ENCODE measurements at places on chromosomes 12 and 14. TPM values are rescaled to one million over a fixed set of nuclear protein-coding genes. Genes with fewer than 3 reads are reported as not detected.

DNA sequence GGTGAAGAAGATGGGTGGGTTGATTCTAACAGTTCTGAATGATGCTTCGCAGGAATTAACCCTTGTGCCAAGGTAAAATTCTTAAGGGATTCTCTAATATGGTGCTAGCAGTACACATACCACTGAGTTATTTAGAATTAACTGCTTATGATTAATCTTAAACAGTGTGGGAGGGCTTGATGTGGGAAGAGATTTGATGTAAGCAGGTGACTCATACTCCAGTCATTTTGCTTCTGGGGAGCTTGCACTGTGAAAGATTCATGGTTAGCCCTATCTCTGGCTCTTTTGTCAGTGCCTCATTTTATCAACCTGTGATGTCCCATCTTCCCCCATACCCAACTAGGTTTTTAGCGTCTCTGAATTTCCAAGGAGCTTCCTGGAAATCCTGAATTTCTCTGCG lies 83.8 kb downstream of the NRXN3 start:
- no peaks in the 10 kb centered on the region for H3K36me3 ChIP-seq
- H3K27ac ChIP-seq = no peak overlapping the region
- H3K4me3 ChIP-seq = no peak overlapping the region
- no peak for DNase-seq

- DNase-seq = peak; percentile 60
- no peaks in the 10 kb centered on the region for H3K36me3 ChIP-seq
- H3K27me3 ChIP-seq = no peaks in the 10 kb centered on the region
- peak overlapping the region; percentile 85 for H3K27ac ChIP-seq
- peak overlapping the region; percentile 71 for H3K4me3 ChIP-seq
These were observed 1.9 kb downstream of the ATXN2 start for GRCh38 chr12:111596985-111597830.

DNA sequence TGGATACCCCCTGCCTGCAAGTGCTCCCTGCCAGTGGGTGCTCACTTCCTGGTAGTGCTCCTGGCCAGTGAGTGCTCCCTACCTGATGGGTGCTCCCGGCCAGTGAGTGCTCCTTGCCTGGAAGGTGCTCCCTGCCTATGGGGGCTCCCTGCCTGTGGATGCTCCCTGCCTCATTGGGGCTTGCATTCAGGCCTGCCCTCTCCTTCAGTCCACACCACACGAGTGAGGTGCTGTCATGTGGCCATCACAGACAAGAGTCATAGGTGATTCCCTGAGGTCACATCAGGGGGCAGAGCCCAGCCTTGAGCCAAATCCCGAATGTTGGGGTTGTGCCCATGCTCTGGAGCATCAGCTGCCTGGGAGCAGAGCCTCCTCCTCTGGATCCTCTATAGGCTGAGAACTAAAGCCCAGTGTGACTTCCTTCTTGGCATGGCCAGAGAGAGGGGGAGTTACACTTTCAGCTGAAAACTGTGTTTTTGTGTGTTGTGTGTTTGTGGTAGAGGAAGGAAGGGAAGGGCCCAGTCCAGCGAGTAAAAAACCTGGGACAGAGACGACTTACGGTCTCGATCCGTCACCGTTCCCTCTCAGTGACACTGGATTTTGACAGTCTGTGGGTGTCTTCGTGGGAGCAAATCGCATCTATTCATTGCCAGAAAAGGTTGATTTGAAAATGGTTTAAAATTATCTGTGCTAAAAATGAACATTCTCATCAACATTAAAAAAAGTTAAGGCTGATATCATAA lies 136.0 kb downstream of the ADGRD1 start:
- no peaks in the 10 kb centered on the region for H3K27me3 ChIP-seq
- H3K27ac ChIP-seq = no peak overlapping the region
- DNase-seq = no peak
- no peaks in the 10 kb centered on the region for H3K4me1 ChIP-seq
- H3K36me3 ChIP-seq = no peaks in the 10 kb centered on the region

- H3K27me3 ChIP-seq = no peaks in the 10 kb centered on the region
- peak overlapping the region; percentile 32 for H3K27ac ChIP-seq
- H3K4me1 ChIP-seq = peaks cover 46% of the 10 kb centered on the region
These were observed 7.7 kb downstream of the FAM222A start for GRCh38 chr12:109721276-109721675.

GRCh38 chr14:76846331-76847047 lies 20.3 kb downstream of the LRRC74A start:
- H3K36me3 ChIP-seq = no peaks in the 10 kb centered on the region
- H3K4me3 ChIP-seq = no peak overlapping the region
- H3K4me1 ChIP-seq = no peaks in the 10 kb centered on the region
- DNase-seq = no peak
- no peaks in the 10 kb centered on the region for H3K27me3 ChIP-seq

- H3K4me1 ChIP-seq = no peaks in the 10 kb centered on the region
- no peak overlapping the region for H3K4me3 ChIP-seq
- H3K36me3 ChIP-seq = no peaks in the 10 kb centered on the region
- DNase-seq = no peak
- no peaks in the 10 kb centered on the region for H3K27me3 ChIP-seq
- no peak overlapping the region for H3K27ac ChIP-seq
These were observed 50.0 kb downstream of the PITPNM2 start for GRCh38 chr12:123100882-123101281.

- peak; percentile 68 for DNase-seq
- H3K4me1 ChIP-seq = peaks cover 23% of the 10 kb centered on the region
- H3K27ac ChIP-seq = no peak overlapping the region
- H3K4me3 ChIP-seq = no peak overlapping the region
- H3K36me3 ChIP-seq = peaks cover 4% of the 10 kb centered on the region
These were observed 18.7 kb downstream of the ZFYVE21 start for GRCh38 chr14:103734081-103734888.

GRCh38 chr14:61430066-61430757 lies 108.8 kb downstream of the PRKCH start:
- no peak overlapping the region for H3K27ac ChIP-seq
- no peak for DNase-seq
- H3K4me1 ChIP-seq = no peaks in the 10 kb centered on the region
- no peaks in the 10 kb centered on the region for H3K36me3 ChIP-seq
- no peak overlapping the region for H3K4me3 ChIP-seq
- H3K27me3 ChIP-seq = no peaks in the 10 kb centered on the region

GRCh38 chr12:4432878-4433744 lies 12.5 kb downstream of the FGF6 start:
- H3K4me1 ChIP-seq = no peaks in the 10 kb centered on the region
- no peak overlapping the region for H3K27ac ChIP-seq
- DNase-seq = no peak
- H3K4me3 ChIP-seq = no peak overlapping the region
- no peaks in the 10 kb centered on the region for H3K36me3 ChIP-seq

DNA sequence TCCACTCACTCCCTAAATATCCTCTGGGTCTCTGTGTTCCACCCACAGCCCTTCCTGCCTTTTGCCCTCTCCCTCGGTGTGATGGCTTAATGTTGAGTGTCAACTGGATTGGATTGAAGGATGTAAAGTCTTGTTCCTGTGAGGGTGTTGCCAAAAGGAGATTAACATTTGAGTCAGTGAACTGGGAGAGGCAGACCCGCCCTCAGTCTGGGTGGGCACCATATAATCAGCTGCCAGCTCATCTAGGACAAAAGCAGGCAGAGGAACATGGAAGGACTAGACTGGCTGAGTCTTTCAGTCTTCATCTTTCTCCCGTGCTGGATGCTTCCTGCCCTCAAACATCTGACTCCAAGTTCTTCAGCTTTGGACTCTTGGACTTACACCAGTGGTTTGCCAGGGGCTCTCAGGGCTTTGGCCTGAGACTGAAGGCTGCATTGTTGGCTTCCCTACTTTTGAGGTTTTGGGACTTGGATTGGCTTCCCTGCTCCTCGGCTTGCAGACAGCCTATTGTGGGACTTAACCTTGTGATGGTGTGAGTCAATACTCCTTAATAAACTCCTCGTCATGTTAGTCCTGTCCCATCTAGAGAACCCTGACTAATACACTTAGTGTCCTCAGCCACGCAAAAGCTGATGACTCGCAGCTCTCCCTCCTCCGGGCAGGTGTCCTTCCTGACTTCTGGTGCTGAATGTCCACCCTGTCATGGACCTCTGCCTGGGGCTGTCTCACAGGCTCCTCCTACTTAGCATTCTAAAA lies 5.9 kb downstream of the DGLUCY start:
- H3K27me3 ChIP-seq = no peaks in the 10 kb centered on the region
- H3K27ac ChIP-seq = no peak overlapping the region
- H3K4me3 ChIP-seq = no peak overlapping the region
- DNase-seq = no peak
- peaks cover 8% of the 10 kb centered on the region for H3K36me3 ChIP-seq
- H3K4me1 ChIP-seq = no peaks in the 10 kb centered on the region

MYH6 gene
- 0.03 TPM for total RNA-seq

RAD9B gene
- total RNA-seq = 1.0 TPM

DNA sequence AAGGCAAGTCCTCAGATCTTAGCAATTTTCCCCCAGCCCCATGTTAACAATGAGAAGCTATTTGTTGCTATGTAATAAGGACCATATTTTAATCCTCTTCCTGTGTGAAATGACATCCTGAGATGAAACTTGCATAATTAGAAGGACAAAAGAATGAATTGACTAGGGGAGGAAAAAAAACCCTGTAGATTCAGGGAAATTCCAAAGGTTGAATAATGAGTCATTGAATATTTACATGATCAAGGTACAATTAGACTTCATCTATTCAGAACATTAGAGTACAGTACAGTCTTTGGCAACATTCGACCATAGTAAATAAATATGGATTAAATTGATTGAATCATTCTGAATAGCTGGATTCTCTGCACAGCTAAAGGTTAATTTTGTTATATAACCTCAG lies 9.4 kb downstream of the MYBPC1 start:
- H3K36me3 ChIP-seq = no peaks in the 10 kb centered on the region
- DNase-seq = no peak
- H3K27me3 ChIP-seq = no peaks in the 10 kb centered on the region
- no peak overlapping the region for H3K27ac ChIP-seq

TMEM63C gene
- total RNA-seq = 1.9 TPM

GRCh38 chr14:78666336-78667056 lies 496.3 kb downstream of the NRXN3 start:
- H3K27me3 ChIP-seq = no peaks in the 10 kb centered on the region
- no peaks in the 10 kb centered on the region for H3K36me3 ChIP-seq
- no peak overlapping the region for H3K4me3 ChIP-seq
- H3K4me1 ChIP-seq = no peaks in the 10 kb centered on the region
- DNase-seq = no peak

DNA sequence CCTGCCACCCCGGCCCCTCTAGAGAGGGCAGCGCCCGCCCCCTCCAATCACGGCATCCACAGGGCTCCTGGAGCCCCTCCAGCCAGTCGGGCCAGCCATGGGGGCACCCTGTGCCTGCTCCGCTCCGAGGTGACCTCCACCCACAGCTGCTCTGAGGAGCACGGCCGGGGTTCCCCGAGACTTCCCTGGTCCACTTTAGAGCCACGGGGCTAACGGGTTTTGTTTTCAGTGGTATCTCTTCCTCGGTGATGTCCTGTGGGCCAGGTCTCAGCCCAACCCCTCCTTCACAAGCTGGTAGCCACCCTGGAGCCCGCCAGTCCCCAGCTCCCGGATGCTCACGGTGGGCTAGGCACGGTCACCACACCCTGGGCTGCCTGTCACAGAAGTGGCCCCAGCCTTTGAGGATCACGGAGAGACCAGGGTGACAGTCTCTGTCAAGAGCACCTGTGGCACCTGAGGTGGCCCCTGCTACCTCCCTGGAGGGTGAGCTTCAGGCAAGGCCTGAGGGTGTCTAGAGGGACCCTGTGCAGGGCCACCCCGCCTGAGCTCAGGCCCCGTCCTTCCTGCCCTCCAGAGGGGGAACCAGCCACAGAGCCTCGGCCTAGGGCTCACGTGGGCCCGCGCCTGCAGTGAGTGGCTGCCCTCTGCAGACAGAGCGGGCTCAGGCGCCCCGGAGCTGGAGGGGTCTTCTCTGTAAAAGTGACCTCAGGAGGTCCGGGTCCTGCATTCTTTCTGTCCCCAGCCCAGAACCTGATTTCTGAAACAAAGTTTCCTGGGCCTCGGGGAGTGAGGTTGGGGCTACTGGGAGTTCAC lies 146.0 kb upstream of the C14orf180 start:
- no peaks in the 10 kb centered on the region for H3K4me1 ChIP-seq
- no peak overlapping the region for H3K27ac ChIP-seq
- H3K27me3 ChIP-seq = peaks cover 3% of the 10 kb centered on the region
- DNase-seq = no peak

GRCh38 chr12:62256408-62257096 lies 3.7 kb upstream of the USP15 start:
- no peaks in the 10 kb centered on the region for H3K36me3 ChIP-seq
- no peak overlapping the region for H3K4me3 ChIP-seq

DNA sequence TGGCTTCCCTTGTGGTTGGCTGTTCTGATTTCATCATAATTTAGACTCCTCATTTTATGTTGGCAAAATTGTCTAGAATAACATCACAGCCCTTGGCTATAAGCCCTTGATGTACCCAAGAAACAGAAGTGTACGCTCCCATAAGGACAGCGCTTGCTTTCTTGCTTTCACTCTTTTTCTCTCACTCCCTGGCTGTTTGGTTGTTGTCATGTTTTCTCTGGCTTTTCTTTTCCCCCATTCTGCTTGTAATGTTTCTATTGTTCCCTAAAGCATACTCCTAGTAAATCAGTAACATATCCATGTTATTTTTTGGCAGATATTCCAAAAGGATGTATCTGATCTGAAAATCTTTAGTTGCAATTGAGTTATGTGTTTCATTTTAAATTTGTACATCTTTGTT lies 530.5 kb downstream of the NOVA1 start:
- DNase-seq = no peak
- no peaks in the 10 kb centered on the region for H3K27me3 ChIP-seq
- no peaks in the 10 kb centered on the region for H3K4me1 ChIP-seq
- H3K4me3 ChIP-seq = no peak overlapping the region
- H3K27ac ChIP-seq = no peak overlapping the region

MMP17 gene
- 3.2 TPM for total RNA-seq

HSPA2 gene
- total RNA-seq = 41.9 TPM

DNA sequence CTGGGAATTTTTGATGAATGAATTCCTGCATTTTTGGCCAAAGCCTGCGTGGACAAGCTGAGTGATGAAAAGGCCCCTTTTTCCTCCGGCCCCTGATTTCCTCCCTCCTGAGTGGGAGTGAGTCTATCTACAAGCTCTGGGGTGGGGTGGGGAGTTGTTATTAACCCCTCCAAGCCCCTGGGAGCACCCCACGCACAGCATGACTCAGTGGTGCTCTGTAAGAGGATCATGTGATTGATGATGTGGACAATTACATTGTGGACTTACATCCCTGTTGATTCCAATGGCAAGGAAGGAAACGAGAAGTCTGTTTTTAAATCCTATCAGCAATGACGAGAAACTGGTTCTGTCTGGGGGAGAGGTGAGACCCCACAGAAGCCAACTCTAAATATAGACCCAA lies 5.1 kb upstream of the DLK1 start:
- no peaks in the 10 kb centered on the region for H3K36me3 ChIP-seq
- peaks cover 8% of the 10 kb centered on the region for H3K27me3 ChIP-seq
- no peak overlapping the region for H3K4me3 ChIP-seq
- no peak overlapping the region for H3K27ac ChIP-seq
- no peaks in the 10 kb centered on the region for H3K4me1 ChIP-seq
- DNase-seq = no peak
